ENCODE measurements at places on chromosomes 16 and 17. TPM values are rescaled to one million over a fixed set of nuclear protein-coding genes. Genes with fewer than 3 reads are reported as not detected.

- peak; percentile 98 for ATAC-seq
Observed at GRCh38 chr16:17836868-17837602, 366.3 kb upstream of the XYLT1 start.

BCL6B gene
- 3.7 TPM for total RNA-seq

HID1 gene
- 3.1 TPM for total RNA-seq

RNFT1 gene
- total RNA-seq: 10.1 TPM

DNA sequence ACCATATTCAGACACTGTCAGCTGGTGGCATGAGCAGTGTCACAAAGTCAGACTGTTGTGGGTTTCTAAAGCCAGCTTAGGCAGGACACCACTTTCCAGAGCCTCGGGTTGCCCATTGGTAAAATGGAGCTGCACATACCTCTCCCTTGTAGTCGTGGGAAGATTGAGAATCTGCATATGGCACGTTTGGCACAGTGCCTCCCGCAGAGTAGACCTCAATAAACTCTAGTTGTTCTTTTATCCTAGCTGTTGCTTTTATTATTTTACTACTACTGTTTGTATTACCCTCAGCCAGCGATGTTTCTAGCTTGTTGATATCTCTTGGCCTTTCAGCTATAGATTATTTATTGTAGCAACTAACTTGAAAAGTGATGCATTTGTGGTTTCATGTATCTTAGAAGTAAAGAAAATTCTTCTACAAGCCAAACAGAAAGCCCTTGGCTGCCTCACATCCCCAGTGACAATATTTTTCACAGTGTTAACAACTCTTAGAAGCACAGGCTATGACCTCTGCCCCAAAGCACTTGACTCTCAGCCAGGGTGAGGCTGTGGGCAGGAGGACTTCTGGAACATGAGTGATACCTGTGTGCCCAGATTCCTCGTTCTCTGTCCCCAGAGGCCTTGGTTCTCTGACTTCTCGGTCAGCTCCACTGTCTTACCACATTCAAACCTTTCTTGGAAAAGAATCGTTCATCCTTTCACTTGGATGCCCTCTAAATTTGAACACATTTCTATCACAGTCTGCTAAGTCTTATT lies 351.6 kb downstream of the SNX29 start:
- no peak for ATAC-seq

CMTM2 gene
- not detected for total RNA-seq

DNA sequence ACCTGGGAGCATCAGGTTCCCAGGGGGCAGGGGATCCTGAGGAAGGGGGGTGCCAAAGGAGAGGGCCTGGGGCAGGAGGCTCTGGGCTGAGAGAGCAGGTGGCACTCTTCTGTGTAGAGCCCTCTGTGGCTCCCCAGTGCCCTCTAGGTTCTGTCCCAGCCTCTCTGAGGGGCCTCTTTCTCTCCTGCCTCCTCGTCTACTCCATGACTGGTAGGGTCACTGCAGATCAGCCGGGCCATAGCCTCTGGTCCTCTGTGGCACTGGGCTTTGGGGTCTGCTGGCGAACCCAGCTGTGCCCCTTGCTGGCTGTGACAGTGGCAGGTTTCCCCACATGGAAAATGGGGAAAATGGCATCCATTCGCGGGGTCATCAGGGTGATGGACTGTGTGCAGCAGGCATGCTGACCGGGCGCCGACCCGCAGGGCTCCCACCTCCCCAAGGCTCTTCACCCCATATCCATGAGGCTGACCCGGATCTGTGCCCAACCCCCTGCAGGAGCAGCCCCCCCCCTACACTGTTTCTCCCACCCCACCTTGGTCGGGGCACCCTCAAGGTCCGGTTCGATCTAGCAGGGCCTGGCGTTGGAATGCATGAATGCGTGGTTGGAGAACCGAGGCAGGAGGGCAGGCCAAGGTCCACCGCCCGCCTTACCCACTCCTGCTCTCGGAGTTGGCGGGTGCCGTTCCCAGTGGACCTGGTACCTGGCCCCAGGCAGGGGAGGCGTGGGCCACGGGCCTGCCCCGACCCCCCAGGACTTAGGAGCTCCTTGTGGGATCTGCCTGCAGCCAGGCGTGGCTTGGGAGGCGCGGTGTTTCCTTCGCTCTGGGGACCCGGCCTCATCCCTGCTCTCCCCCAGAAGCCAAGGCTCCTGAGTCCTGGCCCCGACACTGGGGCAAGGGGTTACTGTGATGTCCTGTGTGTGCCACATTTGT lies 6.5 kb downstream of the GLIS2 start:
- ATAC-seq: no peak

- ATAC-seq: no peak
Observed at GRCh38 chr17:13576661-13577526, 24.8 kb downstream of the HS3ST3A1 start.

- peak; percentile 37 for ATAC-seq
Observed at GRCh38 chr17:29145289-29146073, 34.7 kb downstream of the MYO18A start.

DNA sequence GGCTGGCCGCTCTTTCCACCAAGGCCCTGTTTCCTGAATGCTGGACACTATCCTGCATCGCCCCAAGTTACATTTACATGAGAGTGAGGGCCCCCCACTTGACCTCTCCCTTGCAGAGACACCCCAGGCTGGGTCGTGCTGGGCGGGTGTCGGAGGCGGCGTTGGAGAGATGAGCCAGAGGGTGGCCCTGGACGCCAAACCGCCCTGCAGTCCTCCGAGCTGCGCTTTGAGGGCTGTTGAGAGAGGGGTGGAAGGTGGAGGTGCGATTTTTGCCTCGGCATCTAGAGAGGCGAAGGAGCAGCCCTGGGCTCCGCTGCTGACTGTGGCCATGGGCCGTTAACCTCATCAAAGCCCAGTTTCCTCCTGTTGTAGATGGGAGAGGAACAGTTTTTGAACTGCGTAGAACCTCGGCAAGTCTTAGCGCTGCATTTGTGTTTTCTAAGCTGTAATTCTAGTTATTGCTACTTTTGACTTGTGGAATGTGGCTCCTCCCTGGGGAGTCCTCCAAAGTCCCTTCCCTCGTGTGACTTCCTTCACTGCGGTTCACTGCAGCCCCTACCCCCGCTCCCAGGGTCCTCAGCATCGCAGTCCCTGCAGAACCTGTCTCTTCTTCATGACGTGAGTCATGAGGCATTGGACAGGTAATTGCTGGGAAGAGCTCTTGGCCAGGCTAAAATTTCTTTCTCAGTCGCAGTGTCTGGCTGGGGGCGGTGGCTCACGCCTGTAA lies 986 bp upstream of the ELOB start:
- peak; percentile 42 for ATAC-seq

DNA sequence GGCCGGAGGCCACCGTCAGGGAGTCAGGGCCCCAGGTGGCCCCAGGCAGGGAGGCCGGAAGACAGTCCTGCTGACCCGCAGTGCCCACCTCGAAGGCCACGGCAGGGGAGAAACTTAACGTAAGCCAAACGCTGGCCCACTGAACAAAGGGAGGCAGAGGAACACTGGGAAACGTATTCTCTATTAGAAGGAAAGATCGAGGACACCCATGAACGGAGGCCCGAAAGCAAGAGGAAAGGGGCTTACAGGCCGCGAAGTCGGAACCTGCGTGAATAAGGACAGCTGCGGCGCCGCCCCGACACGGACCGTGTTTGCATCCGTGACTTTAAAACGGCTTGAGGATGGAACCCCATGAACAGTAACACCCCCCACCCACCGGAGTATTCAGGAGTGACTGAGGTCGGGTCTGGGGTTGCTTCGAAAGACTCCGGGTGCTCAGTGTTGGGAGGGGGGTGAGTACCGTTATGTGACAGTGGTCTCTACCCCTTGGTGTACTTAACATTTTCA lies 102.4 kb upstream of the METRNL start:
- ATAC-seq: no peak

GRCh38 chr17:77163511-77164280 lies 22.9 kb downstream of the SEC14L1 start:
- ATAC-seq: no peak

IGF2BP1 gene
- not detected for total RNA-seq

NACA2 gene
- total RNA-seq: not detected

TMEM114 gene
- not detected for total RNA-seq

CNTD1 gene
- not detected for total RNA-seq

- no peak for ATAC-seq
Observed at GRCh38 chr16:74641969-74642368, 24.7 kb downstream of the RFWD3 start.
